ENCODE measurements at places on chromosomes 12 and 14. TPM values are rescaled to one million over a fixed set of nuclear protein-coding genes. Genes with fewer than 3 reads are reported as not detected.

Gene TESPA1
- total RNA-seq, result not detected

Gene INHBC
- not detected for total RNA-seq

Gene SAV1
- total RNA-seq, result 31.4 TPM

Gene CLEC4C
- total RNA-seq, result not detected
